IPS-NIHi11 (cell line): ENCODE measurements at places on chromosomes 6 and 20.

- DNase-seq: no peak
Measured at GRCh38 chr20:49843139-49843538, 30.5 kb downstream of the SLC9A8 start.

GRCh38 chr20:31948008-31948407 lies 3.8 kb downstream of the PDRG1 start:
- DNase-seq: no peak

GRCh38 chr6:92121228-92121627 lies 1298.1 kb downstream of the EPHA7 start:
- DNase-seq: no peak

DNA sequence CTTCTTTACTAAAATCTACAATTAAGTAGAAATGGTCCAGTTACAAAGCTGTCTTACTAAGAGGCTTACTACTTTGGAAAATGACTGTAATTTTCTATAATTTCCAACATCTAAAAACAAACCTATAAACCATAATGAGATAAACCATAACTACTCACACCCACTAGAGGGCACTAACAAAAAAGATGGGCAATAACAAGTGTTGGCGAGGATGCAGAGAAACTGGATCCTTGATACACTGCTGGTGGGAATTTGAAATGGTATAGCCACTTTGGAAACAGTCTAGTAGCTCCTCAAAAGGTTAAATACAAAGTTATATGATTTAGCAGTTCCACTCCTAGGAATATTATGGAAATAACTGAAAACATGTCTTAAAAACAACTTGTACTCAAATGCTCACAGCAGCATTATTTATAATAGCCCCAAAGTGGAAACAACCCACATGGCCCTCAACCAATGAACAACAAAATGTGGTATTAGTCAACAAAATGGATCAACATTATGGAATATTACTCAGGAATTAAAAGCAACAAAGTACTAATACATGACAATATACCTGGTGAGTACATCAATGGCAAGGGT lies 50.6 kb downstream of the GJA10 start:
- no peak for DNase-seq

GRCh38 chr20:61306937-61307475 lies 54.9 kb downstream of the CDH4 start:
- DNase-seq: peak; percentile 50

- DNase-seq: no peak
Measured at GRCh38 chr6:14260839-14261238, 143.3 kb downstream of the CD83 start.

DNA sequence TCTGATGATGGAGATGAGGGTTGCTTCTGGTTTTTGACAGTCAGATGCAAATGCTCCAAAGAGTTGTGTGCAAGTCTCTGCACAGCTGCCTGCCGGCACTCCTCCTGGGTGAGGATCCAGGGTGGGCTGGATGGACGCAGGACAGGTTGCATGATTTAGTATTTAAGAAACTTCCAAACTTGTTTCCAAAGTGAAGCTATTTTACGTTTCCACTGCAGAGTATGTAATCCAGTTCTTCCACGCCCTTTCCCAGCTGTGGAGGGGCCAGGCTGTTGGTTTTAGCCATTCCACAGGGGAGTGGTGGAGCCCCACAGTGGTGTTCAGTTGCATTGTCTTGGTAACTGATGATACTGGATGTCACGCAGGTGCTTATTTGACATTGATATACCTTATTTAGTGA lies 157.3 kb downstream of the THBS2 start:
- DNase-seq: no peak

- no peak for DNase-seq
Measured at GRCh38 chr6:118709859-118710350, 58.5 kb upstream of the CEP85L start.
